ENCODE measurements at places on chromosomes 2 and 18.

GRCh38 chr2:75289771-75290170, 90.5 kb upstream of the TACR1 start:
- no peak for DNase-seq

GRCh38 chr2:235005023-235005422, 53.2 kb downstream of the SH3BP4 start:
- DNase-seq = no peak

DNA sequence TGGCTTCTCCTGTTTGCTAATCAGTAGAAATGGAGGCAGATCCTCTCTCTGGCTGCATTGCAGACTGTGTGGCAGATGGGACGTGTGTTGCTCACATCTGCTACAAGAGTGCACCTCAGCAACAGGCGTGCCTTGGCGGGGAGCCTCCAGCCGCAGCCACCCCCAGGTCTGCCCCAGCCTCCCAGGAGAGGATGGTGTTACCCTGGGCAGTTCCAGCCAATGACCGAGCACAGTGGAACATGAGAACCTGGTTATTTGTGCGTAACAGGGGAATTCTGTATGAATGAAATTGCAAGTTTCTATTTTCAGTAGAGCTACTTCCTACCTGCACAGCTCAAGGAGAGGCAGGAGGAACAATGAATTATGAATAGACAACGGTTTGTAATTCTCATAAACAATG, 130.6 kb upstream of the CBLN2 start:
- DNase-seq = peak; percentile 56

DNA sequence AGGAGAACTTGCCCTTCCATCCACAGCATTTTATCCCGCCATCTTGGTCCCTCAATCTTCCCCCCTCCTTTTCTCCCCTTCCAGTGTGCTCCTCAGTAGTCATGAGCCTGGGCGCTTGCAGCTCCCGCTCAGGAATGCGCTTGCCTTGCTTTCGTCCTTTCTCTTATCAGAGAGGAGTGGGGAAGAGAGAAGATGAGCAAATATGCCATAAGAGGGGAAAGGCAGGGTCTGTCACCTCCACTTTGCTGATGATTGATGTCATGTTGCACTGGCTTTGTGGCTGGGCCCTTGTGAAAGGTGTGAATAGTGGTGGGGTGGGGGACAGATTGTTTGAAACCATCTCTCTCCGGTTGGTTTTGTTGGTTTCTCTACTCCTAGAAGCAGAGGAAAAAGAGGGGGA, 569.3 kb downstream of the TNS1 start:
- no peak for DNase-seq

DNA sequence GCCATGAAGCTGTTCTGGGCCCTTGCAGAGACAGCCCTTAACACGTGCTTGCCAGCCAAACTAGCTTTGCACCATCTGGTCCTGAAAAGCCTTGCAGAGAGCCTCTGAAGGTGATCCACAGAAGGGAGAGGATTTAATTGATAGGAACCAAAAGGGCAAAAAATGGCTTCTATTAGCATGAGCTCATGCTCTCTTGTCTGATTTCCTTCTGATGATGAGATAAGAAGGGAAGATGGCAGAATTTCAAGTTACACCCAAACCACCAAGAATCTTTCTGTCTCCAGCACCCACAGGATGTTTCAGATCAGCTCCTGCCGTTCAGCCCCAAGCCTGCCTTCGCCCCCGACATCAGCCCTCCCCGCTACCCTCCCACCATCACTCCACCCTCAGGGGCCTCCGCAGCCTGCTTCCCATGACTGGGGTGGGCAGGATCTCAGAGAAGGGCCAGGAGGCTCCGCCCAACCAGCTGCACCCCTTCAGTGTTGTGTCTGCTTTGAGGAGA, 23.4 kb upstream of the GLI2 start:
- DNase-seq = no peak

DNA sequence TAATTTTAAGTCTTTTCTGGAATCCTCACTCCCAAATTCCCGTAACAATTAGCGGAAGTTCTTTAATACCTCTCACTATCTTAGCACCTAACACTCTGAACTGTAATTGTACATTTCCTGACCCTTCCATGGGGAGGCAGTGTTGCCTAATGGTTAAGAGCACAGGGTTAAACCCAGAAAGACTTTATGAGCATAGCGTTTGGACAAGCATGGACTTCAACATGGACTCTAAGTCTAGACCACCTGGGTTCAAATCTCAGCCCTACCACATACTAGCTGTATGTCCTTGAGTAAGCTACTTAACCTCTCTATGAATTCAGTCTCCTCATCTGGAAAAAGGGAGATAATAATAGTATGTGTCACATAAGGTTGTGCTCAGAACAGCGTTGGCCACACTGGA, 13.0 kb downstream of the ANTXR1 start:
- peak; percentile 49 for DNase-seq

All from GM13977 (cell line).